ENCODE measurements at places on chromosomes 7 and 10. TPM values are rescaled to one million over a fixed set of nuclear protein-coding genes. Genes with fewer than 3 reads are reported as not detected.

The FGFBP3 gene
- 2.7 TPM for total RNA-seq

The CALHM3 gene
- not detected for total RNA-seq

The PAX4 gene
- not detected for total RNA-seq

The GIMAP1 gene
- total RNA-seq = 4.9 TPM

The CHN2 gene
- total RNA-seq = not detected

The STAG3 gene
- total RNA-seq = 23.7 TPM

The TUBB8 gene
- total RNA-seq = not detected
